ENCODE measurements at places on chromosomes 16 and 17. TPM values are rescaled to one million over a fixed set of nuclear protein-coding genes. Genes with fewer than 3 reads are reported as not detected.

Gene LRRC36
- not detected for total RNA-seq

Gene PTX4
- total RNA-seq: 0.19 TPM

Gene ENPP7
- total RNA-seq: not detected

Gene KRTAP9-8
- total RNA-seq: not detected

Gene FLII
- 366 TPM for total RNA-seq

Gene ZG16
- not detected for total RNA-seq

Gene MYCBPAP
- 2.3 TPM for total RNA-seq

Gene MPV17L
- total RNA-seq: 0.58 TPM

Gene CSH2
- not detected for total RNA-seq

Gene ADGRG1
- total RNA-seq: 4.5 TPM

Gene HOXB1
- not detected for total RNA-seq

Gene HSD17B2
- 0.38 TPM for total RNA-seq

Gene ZNF469
- total RNA-seq: 2.8 TPM

Gene GINS3
- 1.4 TPM for total RNA-seq

Gene EDC4
- 32.7 TPM for total RNA-seq

Gene KRT40
- total RNA-seq: not detected

Gene ZNF594
- 12.1 TPM for total RNA-seq

Gene CCL4
- total RNA-seq: not detected

Gene FNDC8
- total RNA-seq: not detected

Gene ZNF771
- total RNA-seq: 21.1 TPM

Gene CES3
- total RNA-seq: 0.56 TPM

Gene RDM1
- total RNA-seq: 1.3 TPM

Gene CETP
- 0.56 TPM for total RNA-seq

Gene AANAT
- not detected for total RNA-seq

Gene CHST4
- not detected for total RNA-seq
